Mammary epithelial cell (primary cell): ENCODE measurements at places on chromosomes 1 and 21.

- DNase-seq, result no peak
Observed at GRCh38 chr1:40389322-40389803, 15.8 kb downstream of the SMAP2 start.

- no peak for DNase-seq
Observed at GRCh38 chr1:10704368-10704882, 92.0 kb downstream of the CASZ1 start.

- DNase-seq, result peak; percentile 28
Observed at GRCh38 chr1:231724876-231725647, 98.5 kb downstream of the DISC1 start.

- no peak for DNase-seq
Observed at GRCh38 chr1:238404481-238404880, 513.8 kb upstream of the ZP4 start.

DNA sequence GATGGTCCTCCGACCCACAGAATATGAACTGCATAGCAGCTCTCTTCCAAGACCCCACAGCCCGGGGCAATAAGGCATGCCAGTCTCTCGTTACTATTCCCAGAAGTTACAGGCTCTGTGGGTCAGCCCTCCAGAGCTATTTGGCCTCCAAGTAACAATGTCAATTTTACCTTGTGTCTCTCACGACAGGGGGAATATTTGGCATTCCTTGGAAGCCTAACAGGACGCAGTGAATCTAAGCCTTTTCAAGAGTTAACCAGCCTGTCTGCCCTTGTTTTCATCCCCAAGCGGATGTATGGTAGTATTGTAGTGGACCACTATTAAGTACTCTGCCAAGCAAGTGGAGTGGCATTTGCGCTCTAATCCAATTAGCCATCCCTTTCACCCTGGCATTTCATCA is 24.4 kb upstream of the GNG4 start:
- DNase-seq, result no peak

DNA sequence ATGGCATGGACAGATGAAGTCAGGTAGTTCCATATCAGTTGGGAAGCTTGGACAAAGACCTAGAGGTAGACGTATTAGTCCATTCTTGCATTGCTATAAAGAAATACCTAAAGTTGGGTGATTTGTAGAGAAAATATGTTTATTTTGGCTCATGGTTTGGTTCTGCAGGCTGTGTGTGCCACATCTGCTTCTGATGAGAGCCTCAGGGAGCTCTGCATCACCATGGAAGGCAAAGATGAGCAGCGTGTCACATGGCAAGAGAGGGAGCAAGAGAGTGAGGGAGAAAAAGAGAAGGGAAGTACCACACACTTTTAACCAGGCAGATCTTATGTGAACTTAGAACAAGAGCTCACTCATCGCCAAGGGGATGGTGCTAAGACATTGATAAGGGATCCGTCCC is 9.0 kb downstream of the TSACC start:
- DNase-seq, result no peak

GRCh38 chr1:219587401-219587800 is 25.5 kb downstream of the ZC3H11B start:
- DNase-seq, result no peak

GRCh38 chr1:220032911-220033310 is 13.4 kb downstream of the EPRS1 start:
- DNase-seq, result no peak

DNA sequence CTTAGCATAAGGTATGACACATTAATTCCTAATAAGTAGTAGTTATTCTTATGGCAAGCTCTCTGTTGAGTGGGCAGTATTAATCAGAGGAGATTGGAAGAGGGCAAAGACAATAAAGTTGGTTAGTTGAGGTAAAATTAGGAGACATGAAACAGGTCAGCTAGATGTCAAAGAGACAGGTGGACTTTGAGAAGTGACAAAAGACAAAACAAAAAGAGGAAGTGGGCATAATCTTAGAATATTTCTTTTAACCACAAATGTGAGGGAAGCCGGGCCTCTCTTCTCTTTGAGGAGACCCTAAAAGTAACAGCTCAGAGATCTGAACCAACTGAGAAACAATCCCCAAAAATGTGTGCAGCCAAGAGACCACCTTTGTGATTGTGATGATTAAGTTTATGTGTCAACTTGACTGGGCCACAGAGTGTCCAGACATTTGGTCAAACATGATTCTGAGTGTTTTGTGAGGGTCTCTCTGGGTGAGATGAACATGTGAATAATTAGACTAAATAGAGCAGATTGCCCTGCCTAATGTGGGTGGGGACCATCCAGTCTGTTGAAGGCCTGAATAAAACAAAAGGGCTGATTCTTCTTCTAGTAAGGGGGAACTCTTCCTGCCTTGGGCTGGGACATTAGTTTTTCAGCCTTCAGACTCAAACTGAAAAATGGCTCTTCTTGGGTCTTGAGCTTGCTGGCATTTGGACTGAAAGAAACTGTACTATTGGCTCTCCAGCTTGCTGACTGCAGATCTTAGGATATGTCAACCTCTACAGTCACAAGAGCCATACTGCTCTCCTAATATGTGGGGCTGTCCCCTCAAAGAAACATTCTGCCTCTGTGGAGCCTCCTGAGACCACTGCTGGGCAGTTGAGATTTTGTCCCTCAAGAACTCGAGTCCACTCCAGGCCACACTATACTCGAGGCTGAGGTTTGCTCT is 40.0 kb downstream of the FCRL5 start:
- DNase-seq, result no peak

DNA sequence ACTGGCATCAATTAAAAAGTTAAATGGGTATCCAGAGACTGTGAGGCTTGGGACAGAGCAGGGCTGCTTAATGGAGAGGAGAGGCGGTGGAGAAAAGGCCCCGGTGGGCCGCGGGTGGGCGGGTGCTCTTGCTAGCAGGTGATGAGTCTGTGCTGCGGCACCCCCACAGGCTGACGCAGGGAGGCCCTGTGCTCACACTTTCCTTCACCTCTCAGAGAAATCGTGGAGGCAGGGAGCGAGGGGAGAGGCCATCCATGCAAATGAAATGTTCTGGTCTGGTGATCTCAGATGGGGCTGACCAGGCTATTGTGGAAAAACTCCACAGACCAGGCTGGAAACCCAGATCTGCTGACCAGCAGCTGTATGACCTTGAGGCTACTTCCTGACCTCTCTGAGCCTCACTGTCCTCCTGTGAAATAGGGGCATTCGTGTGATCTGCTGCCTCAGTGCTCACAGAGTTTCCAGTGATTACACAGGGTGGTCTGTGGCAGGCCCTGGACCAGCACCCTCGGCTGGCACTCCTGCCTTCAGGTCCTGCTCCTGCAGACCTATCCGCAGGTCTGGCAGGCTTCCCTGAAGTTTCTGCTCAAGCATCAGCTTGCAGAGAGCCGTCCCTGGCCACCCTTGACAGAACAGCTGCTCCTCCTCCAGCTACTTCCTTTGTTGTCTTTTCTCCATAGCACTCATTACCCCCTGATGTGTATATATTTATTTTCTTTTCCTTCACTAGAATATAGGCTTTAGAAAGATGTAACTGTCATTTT is 89.2 kb downstream of the BEND5 start:
- DNase-seq, result no peak

DNA sequence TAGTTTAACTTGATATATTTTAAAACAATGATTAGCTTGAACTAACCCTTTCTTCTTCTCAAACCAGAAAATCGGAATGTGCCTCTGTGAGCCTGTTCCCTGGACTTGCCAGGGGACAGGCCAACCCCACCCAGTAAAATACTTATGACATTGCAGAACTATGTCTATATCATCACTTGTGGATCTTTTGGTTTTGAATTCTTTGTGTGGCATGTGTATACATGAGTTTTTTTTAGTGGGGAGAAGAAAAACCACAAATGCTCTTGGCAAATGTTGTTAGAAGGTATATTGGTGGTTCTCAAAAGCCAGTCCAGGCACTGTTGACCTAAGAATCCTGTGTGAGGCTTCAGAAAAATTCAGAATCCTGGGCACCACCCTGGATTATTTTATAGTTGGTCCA is 347.4 kb downstream of the SIPA1L2 start:
- peak; percentile 28 for DNase-seq
